Stomach (tissue), 19 donors: ENCODE measurements at places on chromosomes 11 and 22. TPM values are rescaled to one million over a fixed set of nuclear protein-coding genes. Genes with fewer than 3 reads are reported as not detected.

The PLEKHA7 gene
- 31.2 TPM for total RNA-seq

The MRGPRX4 gene
- not detected for total RNA-seq

The SPA17 gene
- total RNA-seq: not detected

GRCh38 chr22:26887456-26887855, 230.1 kb downstream of the MIAT start:
- H3K27me3 ChIP-seq: no peaks in the 10 kb centered on the region
- peaks cover under 1% of the 10 kb centered on the region for H3K4me1 ChIP-seq
- no peak overlapping the region for H3K4me3 ChIP-seq

DNA sequence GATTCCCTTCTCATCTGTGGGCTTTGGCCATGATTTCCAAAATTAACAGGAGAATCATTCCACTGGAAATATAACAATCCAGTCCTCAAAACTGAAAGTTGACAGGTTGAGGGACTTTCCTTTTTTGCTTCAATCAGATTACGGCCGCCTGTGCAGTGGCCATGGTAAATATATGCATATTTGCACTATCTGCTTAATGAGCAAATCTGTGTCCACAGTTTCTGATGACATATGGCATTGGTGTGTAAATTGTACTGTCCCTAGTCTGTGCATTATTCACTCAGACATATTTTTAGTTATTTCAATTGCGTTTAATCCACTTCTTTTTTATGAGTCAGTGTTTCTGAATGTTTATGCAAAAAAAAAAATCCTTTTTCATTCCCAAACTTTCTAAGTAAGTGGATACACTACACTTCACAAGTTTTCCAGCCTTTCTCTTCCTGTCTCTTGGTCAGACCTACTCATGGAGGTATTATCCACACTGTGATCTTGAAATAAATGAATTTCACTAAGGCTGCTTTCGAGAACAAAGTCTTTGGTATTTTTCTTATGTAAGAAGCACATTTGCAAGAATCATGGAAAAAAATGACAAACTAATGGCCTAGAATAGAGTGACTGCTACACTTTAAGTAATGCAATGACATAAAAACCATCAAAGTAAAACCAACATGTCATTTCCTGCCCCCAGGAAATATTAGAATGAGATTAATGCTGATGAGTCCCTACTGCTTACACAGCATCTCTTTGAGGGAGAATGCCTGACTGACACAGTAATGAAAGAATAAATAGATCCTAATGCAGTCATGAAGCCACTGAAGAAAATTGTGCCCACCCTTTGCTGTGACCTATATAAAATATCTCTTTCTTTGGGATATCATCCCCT, 76.4 kb upstream of the MTNR1B start:
- DNase-seq: no peak
- H3K27me3 ChIP-seq: no peaks in the 10 kb centered on the region
- no peak overlapping the region for H3K4me3 ChIP-seq
- no peaks in the 10 kb centered on the region for H3K36me3 ChIP-seq
- H3K4me1 ChIP-seq: no peaks in the 10 kb centered on the region
- H3K27ac ChIP-seq: no peak overlapping the region

DNA sequence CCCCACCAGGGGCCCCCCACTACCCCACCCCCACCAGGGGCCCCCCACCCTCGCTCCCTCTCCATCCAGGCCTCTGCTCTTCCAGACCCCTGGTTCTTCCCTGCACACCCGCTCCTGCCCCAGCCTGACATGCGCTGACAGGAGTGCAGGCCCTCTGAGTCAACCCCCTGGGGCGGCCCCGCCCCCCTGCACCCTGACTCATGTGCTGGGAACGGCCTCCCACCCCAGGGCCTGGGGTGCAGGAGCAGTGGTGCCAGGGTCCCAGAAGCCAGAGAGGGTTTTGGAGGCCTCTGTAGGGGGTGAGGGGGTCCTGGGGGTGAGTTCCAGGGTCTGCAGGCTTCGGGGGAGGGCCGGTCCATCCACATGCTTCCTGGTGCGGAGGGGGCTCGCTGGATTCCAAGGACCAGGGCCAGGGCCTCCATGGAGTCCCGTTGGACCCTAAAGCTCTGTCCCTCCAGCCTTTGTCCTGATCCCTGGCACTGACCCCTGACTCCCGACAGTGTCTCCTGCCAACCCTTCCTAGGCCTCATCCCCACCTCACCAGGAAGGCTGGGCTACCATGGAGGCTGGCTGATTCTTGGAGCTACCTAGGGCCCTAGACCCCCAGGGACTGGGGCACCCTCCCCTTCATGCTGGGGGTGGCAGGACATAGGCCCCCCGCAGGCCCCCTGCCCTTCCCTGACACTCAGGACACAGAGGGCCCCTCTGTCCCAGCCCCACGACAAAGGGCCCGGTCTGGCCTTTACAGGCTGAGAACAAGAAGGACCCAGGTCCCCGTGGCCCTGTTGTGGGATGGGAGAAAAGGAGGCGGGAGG, 583 bp upstream of the PKP3 start:
- no peak overlapping the region for H3K4me3 ChIP-seq
- no peaks in the 10 kb centered on the region for H3K36me3 ChIP-seq
- peak; percentile 81 for DNase-seq
- peak overlapping the region; percentile 84 for H3K27ac ChIP-seq
- H3K27me3 ChIP-seq: peaks cover 31% of the 10 kb centered on the region

DNA sequence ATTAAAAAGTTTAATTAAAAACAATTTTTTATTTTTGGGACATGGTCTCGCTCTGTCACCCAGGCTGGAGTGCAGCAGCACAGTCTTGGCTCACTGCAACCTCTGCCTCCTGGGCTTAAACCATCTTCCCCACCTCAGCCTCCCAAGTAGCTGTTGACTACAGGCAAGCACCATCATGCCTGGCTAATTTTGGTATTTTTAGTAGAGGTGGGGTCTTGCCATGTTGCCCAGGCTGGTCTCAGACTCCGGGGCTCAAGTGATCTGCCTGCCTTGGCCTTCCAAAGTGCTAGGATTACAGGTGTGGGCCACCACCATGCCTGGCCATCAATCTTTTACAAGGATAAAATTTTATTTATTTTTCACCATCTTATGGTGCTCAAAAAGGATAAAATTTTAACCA, 43.3 kb upstream of the PHOX2A start:
- H3K27me3 ChIP-seq: peaks cover 3% of the 10 kb centered on the region
- H3K27ac ChIP-seq: no peak overlapping the region
- no peak overlapping the region for H3K4me3 ChIP-seq
- no peak for DNase-seq

DNA sequence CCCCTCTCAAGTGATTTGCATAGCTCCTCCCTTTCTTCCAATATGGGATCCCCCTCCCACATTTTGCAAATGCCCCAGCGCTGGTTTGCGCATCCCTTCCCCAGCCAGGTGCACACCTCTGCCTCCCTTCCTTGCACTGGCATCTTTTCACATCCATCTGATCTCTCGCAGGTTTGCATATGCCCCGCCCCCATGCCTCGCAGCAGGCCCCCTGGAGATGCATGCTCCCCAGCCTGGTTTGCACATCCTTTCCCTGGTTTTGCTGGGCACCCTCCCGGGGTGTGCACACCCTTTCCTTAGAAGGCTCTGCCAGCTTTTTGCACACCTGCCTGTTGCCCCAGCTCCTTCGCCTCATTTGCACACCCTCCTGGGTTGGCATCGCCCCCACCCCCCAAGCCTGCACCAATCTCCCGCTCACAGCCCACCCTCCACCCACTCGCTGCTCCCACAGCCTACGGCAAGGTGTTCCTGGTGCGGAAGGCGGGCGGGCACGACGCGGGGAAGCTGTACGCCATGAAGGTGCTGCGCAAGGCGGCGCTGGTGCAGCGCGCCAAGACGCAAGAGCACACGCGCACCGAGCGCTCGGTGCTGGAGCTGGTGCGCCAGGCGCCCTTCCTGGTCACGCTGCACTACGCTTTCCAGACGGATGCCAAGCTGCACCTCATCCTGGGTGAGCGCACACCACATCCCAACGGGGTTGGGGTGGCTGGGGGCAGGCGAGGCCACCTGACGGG, 917 bp downstream of the RPS6KA4 start:
- H3K27me3 ChIP-seq: no peaks in the 10 kb centered on the region
- H3K27ac ChIP-seq: peak overlapping the region; percentile 94
- H3K36me3 ChIP-seq: peaks cover 46% of the 10 kb centered on the region

- H3K27ac ChIP-seq: peak overlapping the region; percentile 92
- H3K36me3 ChIP-seq: no peaks in the 10 kb centered on the region
- H3K4me3 ChIP-seq: peak overlapping the region; percentile 68
- peak; percentile 56 for DNase-seq
- no peaks in the 10 kb centered on the region for H3K27me3 ChIP-seq
Measured at GRCh38 chr11:110093407-110094297, 460 bp downstream of the ZC3H12C start.
